ENCODE measurements at places on chromosomes 11 and 22.
A peak's percentile ranks its signal among the peaks of the same experiment; 100 is the strongest.

DNA sequence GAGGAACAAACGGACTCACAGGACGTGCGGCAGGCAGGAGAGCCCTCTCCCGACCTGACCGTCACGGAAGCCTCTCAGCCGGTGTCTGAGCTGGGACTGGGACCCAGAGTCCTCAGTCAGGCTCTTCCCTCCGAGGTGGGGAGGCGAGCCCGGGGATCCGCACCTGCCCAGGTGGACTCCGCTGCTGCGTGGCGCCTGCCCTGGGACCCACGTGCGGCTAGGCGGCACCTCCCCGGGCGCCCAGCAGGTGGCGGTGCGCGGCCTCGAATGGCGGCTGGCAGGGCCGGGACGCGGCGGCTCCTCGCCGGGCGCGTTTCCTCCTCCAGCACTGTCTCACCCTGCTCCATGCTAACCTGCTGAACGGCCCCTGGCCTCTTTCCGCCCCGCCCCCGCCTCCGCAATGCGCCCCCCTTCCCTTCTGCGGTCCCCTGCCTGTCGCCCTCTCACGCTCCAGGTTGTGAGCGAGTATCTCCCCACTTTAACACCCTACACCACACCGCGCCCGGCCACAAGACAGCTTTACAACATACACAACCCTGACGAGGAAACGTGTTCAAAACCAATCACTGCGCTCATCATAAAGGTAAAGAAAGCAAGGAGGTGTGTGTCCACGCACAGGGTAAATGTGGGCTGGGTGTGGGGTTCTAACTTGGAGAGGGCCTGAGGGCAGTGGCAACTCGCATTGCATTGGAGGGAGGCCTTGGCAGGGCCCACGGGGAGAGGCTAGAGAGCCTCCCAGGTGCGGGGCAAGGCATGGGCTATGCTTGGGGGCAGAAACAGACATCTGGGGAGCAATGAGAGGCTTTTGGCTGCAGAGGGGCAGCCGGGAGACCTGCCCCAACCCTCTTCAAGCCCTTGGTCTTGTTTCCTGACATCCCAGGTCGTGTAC is 25.9 kb upstream of the ATXN10 start:
- peak; percentile 79 for DNase-seq

DNA sequence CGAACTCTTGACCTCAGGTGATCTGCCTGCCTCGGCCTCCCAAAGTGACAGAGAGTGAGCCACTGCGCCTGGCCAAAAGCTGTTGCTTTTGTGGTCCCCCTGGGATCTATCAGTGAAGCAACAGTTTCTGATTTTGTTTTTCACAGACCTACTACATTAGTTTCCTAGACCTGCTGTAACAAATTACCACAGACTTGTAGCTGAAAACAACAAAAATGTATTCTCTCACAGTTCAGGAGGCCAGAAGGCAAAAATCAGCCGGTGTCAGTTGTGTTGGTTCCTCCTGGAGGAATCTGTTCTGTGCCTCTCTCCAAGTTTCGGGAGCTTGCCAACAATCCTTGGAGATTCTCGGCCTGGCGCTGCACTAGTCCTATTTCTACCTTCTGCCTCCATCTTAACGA is 8.5 kb upstream of the SLC35C1 start:
- DNase-seq = no peak

- DNase-seq = no peak
These were observed 37.5 kb upstream of the STK33 start for GRCh38 chr11:8631395-8632118.

DNA sequence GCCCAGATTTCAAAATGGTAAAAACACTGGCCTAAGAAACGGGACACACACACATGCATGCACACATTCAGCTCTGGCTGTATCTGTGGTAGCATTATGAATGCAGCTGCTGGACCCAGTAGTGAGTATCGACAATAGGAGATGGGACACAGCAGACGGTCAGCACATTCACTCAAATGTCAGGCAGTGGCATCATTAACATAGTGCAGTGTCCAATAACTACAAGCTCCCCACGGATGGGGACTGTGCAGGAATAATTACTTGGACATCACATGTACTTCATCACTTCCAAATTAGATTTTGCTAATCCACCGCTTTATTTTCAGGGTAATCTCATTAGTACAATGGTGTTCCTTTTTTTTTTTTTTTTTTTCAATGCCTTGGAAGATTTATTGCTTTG is 109.5 kb downstream of the FANCF start:
- DNase-seq = no peak

- DNase-seq = no peak
These were observed 60.0 kb downstream of the SPECC1L start for GRCh38 chr22:24330636-24331035.

GRCh38 chr22:27636716-27637508 is 164.6 kb downstream of the MN1 start:
- no peak for DNase-seq

GRCh38 chr11:31801298-31801702 is 9.8 kb downstream of the PAX6 start:
- DNase-seq = no peak

DNA sequence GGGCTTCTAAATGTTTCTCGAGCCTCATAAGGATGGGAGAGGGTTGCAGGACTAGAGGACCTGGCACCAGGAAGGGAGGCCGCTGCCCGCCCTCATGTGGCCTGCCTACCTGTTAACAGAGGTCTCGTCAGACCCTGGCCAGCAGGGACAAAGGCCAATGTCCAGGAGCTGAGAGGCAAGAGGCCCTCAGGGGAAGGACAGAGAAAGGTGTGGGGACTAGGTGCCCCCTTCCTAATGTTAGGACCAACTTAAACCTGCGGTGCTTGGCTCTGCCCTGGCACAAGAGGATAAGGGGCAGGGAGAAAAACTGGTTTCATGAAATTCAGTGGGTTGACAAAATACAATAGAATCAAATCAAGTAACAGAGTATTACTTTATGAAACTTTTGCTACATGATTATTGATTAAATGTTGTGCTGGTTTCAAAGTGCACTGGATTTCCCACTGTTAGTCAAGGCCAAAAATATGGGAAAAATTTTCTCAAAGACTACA is 20.0 kb upstream of the SYT12 start:
- DNase-seq = no peak

- DNase-seq = no peak
These were observed 38.4 kb downstream of the CECR2 start for GRCh38 chr22:17407643-17408042.

GRCh38 chr11:120230433-120231071 is 9.4 kb upstream of the POU2F3 start:
- DNase-seq = no peak

- no peak for DNase-seq
These were observed 43.5 kb downstream of the APOL3 start for GRCh38 chr22:36117053-36117554.

DNA sequence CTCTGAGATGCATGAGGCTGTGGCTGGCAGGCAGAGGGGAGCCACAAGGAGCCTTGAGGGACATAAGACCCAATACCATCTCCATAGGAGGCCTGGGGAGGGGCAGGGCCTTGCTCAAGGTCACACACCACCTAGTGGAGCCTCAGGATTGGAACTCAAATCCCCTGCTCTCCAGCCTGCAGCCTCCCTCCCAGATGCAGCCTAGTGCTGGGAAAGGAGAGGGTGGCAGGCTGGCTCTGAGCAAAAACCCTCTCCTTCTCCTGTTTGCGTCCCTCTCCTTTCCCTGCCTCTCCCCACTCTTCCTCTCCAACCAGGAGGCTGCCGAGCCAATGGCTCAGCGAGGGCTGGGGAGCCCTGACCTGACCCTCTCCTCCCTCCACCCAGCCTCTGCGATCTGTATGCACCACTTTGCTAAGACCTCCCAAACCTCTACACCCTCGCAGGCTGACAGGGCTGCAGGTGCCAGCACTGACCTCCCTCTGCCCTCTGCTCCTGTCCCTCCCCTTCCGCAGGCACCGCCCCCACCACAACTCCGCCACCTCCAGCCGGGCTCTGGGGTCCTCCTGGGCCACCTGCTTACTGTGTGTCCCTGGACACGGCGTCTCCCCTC is 14.7 kb downstream of the IGLL1 start:
- DNase-seq = no peak

GRCh38 chr11:57341250-57341808 is 3.2 kb downstream of the P2RX3 start:
- DNase-seq = no peak

GRCh38 chr22:41256254-41257253 is 15.8 kb upstream of the CHADL start:
- no peak for DNase-seq

- no peak for DNase-seq
These were observed 69.2 kb downstream of the CCDC34 start for GRCh38 chr11:27293515-27294417.

DNA sequence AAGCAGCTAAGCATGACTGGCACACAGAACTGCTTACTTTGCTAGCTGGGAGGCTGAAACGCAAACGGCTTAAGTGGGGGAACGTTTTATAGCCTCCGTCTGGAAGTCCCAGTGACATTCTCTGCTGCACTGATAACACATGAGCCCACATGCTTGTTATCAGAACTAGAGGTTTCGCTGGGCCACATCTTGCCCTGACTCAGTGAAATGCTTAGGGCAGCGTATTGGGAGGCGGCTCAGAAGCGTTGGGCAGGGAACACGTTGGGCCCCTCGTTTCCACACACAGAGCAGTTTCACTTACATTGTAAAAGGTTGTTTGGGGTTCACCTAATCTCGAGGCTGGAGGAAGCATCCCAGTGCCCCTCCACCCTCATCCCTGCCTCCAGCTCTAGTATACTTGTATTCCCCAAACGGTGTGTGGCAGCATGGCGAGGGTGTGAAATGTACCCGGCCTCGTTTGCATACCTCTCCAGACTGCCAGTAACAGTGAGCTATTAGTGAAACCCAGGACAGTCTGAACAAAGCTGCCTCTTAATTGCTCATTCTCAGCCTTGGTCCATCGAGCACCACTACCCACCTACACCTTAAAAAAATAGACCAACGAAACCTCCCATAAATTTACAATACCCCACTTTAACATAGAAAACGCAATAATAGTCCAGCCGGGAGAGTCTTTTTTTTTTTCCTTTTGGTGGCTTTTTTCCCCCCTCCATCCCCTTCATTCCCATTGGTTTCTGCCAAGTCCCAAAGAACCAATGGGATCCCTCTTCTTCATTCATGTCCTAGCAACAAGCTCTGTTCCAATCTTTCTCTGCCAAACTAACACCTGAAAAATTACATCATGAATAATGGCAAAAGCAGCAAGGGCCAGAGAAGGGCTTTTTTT is 218.8 kb upstream of the SORL1-AS1 start:
- no peak for DNase-seq

DNA sequence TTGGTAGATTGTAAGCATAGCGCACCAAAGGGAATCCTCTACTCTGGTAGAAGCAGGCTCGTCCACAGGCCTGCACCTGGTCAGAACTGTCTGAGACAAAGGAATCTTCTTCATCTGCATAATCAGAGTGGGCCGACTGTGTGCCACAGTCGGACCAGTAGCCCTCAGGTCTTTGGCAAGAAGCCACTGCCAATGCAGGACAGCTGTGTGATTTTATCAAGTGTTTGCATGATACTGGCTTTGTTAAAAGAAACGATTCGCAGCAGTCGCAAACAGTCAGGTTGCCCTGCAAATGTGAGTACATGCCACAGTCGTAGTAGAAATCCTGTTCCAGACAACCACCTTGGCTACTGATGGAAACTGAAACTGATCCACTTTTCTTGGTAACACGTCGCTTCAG is 4.9 kb upstream of the CCDC34 start:
- no peak for DNase-seq

GRCh38 chr11:126336138-126336541 is 19.3 kb upstream of the ST3GAL4 start:
- DNase-seq = no peak

DNA sequence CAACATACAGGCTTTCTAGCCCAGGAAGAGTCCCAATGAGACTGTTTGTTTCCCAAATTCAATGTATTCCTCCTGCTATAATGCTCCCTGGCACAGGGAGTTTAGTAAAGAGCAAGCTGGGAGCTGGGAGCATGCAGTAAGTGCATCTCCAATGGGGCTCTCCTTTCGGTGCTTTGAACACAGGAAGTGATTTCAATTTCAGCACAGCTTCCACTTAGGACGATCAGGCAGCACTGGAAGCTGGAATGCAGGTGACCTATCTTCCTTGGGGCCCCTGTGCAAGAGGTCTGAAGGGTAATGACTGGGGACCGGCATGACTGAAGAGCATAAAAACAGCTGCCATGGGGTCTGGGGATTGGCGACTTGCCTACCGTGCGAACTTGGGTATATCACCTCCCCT is 76.0 kb downstream of the LARGE1 start:
- DNase-seq = no peak

- no peak for DNase-seq
These were observed 98.2 kb upstream of the CRYBB3 start for GRCh38 chr22:25101501-25101900.

DNA sequence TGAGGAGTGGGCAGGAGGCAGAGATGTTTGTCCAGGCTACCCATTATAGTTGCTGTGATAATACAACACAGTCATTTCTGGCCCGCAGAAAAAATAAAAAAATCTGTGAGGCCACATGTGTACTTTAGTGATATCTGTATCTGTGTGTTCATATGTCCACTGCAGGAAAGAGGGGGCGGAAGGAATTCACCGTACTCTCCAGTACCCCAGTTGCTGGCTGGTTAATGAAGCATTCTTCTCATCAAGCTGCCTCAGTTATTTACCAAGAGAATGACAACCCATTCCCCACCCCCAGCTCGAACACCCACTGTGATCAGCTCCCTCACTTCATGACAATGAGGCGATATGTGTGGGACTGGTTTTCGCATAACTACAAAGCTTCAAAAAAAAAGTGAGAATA is 309.3 kb downstream of the SOX6 start:
- DNase-seq = no peak

GRCh38 chr11:86548271-86548917 is 124.0 kb downstream of the ME3 start:
- no peak for DNase-seq

- no peak for DNase-seq
These were observed 85.0 kb upstream of the PLET1 start for GRCh38 chr11:112345706-112346105.

DNA sequence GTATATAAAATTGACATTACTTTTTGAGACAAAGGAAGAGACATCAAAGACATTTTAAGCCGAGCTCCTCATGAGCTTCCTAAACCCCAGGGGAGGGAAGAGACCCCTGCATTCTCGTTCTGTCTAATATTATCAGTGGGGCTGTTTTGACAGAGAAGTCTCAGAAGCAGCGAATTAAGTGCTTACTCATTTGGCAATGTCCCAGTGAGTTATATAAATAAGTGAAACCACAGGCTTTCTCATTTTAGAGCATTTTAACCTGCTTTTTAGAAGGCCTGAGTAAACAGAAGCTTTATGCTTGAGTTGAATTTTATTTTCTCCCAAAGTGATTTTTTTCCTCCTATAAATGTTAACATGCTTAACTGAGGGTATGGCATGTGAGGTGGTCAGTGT is 23.2 kb upstream of the C1QTNF4 start:
- no peak for DNase-seq

DNA sequence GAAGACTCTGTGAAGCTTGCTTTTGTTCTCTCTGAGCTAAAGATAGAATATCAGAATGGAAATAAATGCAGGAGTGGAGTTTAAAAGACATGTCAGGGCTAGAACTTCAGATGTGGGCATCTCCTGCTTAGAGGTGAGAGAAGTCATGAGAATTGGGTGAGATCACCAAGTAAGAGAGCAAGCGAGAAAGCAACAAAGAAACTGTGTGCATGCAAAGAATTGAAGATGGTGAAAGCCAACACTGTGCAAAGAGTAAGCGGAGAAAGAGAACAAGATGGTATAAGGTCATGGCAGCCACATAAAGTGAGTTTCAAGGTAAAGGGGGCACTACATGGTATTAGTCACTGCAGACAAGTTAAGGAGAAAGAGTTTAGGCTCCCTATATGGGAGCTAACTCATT is 57.3 kb upstream of the SCUBE2 start:
- no peak for DNase-seq

GRCh38 chr11:69375316-69376154 is 81.6 kb downstream of the MYEOV start:
- no peak for DNase-seq

Measured in stimulated activated CD4-positive, alpha-beta T cell treated with anti-CD3 and anti-CD28 coated beads, Interleukin-2, amount 100 ng/mL, for 48 hours (primary cell).